ENCODE measurements at places on chromosomes 3 and 15. TPM values are rescaled to one million over a fixed set of nuclear protein-coding genes. Genes with fewer than 3 reads are reported as not detected.

- H3K27me3 ChIP-seq = no peaks in the 10 kb centered on the region
- no peak overlapping the region for H3K27ac ChIP-seq
- H3K4me3 ChIP-seq = no peak overlapping the region
- no peak for DNase-seq
These were observed 28.8 kb downstream of the KNG1 start for GRCh38 chr3:186746008-186746407.

- peak overlapping the region; percentile 85 for H3K27ac ChIP-seq
- H3K4me1 ChIP-seq = peaks cover 100% of the 10 kb centered on the region
- H3K4me3 ChIP-seq = peak overlapping the region; percentile 5
- H3K27me3 ChIP-seq = no peaks in the 10 kb centered on the region
- DNase-seq = peak; percentile 39
- H3K36me3 ChIP-seq = no peaks in the 10 kb centered on the region
These were observed 73.8 kb downstream of the SMAD3 start for GRCh38 chr15:67138891-67139855.

DNA sequence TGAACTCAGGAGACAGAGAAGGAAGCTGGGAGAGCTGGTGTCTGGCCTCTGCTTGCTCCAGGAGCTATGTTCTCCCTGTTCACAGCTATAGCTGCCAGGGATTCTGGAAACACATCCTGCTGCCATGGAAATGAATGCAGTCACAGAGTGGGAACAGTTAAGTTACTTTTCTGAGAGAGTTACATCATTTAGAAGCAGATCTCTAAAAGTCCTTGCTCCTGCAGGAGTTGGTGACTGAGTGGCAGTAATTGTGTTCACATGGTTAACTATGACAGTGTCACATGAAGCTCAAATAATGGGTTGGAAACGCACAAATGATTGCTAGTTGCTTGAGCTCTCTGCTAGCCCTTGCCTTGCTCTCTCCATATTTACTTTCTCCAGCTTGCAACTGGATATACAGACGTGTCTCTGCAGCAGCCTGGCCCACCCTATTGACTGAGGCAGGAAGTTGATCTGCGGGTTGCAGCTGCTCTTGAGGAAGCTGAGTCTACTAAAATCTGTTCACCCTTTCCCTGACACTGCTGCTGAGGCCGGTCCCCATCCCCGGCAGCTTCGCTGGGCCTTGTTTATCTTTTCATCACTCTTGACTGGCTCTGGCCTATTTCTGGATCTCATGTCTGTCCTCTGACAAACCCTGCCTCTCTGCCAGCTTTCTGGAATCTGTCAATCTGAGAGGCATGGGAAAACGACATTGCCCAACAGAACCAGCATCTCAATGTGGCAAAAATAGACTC is 16.7 kb upstream of the ISLR start:
- no peaks in the 10 kb centered on the region for H3K27me3 ChIP-seq
- H3K36me3 ChIP-seq = no peaks in the 10 kb centered on the region
- peak overlapping the region; percentile 47 for H3K27ac ChIP-seq
- H3K4me1 ChIP-seq = peaks cover 34% of the 10 kb centered on the region

GRCh38 chr15:46316024-46316423 is 681.2 kb downstream of the SQOR start:
- no peak overlapping the region for H3K27ac ChIP-seq
- no peak overlapping the region for H3K4me3 ChIP-seq
- no peaks in the 10 kb centered on the region for H3K36me3 ChIP-seq
- no peaks in the 10 kb centered on the region for H3K27me3 ChIP-seq

DNA sequence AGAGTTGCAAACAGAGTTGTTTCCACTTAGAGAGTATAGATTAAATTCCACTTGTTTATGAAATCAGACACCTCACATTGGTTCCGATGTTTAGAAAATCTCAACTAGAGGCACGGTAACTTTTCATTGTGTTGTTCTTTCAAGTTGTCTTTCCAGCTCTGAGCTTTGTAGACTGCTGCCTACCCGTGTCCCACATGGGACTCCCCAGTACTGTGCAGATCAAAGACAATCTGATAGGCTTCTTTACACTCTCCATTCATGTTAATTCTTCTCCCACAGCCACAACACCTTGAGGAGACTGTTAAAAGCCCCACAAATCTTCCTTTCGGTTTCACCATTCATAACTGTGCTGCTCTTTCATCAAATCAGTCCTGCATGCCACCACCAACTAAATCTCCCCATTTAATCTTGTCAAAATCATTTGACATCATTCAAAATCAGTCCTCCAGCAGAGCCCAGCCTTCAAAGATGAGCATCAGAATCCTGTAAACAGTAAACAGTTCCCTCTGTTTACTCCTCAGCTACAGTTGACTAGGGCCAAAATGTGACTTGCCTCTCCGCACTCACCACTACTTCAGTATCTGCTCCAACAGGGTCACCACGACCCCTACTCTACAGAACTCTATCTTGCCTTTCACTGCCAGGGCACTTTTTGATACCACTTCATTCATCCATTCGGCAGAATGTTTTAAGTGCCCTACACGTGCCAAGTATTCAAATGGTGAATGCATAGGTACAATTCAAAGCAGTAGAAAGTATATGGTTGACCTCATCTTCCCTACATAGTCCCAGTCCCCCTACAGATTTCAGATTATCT is 8.3 kb downstream of the ANXA2 start:
- peaks cover 8% of the 10 kb centered on the region for H3K36me3 ChIP-seq
- peak overlapping the region; percentile 20 for H3K27ac ChIP-seq
- no peak for DNase-seq
- peaks cover 65% of the 10 kb centered on the region for H3K4me1 ChIP-seq

GRCh38 chr15:90162956-90163355 is 38.2 kb upstream of the SEMA4B start:
- DNase-seq = no peak
- H3K27me3 ChIP-seq = no peaks in the 10 kb centered on the region
- H3K4me1 ChIP-seq = no peaks in the 10 kb centered on the region
- no peak overlapping the region for H3K4me3 ChIP-seq
- H3K36me3 ChIP-seq = no peaks in the 10 kb centered on the region
- H3K27ac ChIP-seq = no peak overlapping the region

DNA sequence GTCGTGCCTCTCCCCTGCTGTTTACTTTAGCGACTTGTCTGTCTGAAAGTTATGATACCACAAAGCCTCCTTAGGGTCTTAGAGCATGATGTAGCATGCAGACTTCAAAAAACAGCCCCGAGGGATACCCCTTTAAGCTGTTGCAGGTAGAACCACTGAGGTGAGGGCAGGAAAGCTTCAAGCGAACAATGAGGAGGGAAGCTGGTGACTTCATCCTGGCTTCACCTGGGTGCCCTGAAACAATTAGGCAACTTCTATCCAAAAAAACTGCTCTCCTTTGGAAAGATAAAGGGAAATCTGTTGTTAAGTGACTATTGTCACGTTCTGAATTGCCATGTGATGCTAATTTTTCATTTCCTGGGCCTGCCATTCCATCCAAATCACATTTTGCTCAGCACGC is 231.6 kb downstream of the SOX2 start:
- no peak for DNase-seq
- H3K27ac ChIP-seq = no peak overlapping the region
- no peak overlapping the region for H3K4me3 ChIP-seq
- no peaks in the 10 kb centered on the region for H3K4me1 ChIP-seq

DNA sequence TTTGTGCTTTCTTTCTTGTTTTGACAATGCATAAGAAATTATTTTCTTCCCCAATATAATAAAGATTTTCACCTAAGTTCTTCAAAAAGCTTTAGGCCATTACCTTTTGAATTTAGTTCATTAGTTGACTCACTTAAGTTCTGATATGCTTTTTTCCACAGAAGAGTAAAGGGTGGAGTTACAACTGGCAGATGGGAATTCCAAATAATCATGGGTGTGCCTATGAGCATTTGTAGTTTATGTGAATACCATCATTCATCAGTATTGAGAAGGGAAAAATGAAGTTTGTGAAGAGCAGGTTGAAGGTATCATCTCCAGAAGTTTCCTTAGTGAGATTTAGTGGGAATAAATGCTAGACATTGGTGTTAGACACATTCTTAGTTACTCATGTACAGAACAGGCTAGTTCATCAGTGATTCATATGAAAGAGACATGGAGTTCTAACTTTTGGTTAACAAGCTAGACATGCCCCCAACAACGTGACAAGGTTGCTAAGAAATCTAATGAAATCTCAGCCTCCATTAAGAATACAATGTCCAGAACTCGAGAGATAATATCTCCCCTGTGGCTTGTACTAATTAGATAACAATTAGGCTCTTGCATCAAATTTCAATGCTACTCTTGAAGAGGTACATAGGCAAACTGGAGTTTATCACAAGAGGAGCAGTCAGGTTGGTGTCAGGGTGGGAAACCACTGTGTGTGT is 16.9 kb upstream of the ALCAM start:
- no peaks in the 10 kb centered on the region for H3K4me1 ChIP-seq
- H3K36me3 ChIP-seq = no peaks in the 10 kb centered on the region
- no peaks in the 10 kb centered on the region for H3K27me3 ChIP-seq
- no peak for DNase-seq
- no peak overlapping the region for H3K27ac ChIP-seq

DNA sequence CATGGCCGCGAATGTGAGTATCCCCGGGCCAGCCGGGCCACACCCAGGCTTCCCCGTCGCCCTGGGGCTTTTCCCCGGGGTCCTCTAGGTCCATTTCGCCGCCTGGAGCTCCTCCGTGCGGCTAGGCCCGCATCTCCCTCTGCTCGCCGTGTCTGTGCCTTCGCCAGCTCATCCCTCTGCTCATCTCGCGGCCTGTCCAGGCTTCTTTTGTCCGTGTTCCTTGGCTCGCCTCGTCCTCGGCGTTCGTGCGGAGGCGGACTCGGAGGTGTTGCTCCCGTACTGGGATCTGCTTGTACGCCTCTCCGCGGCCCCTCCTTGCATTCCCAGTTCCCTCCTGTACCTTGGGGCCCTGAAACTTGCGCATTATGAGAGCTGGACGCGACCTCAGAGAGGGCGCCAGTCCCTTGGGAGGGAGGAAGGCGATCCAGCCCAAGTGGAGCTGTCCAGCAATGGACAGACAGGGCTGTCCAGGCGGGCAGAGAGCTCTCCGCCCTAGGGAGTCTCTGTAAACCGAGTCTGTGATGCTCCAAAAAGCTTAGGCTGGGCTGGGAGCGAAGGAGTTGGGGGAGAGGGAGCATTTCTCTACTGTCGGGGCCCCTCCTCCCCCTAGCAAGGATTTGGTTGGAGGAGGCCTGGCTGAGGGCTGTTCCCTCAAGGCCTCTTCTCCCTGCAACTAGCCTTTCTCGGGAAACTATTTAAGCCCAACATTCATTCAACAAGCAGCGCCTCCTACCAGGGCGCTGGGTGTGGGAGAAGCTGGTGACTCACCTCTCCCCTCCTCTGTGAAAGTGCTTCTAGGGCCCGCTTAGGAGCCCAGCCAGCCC is 553 bp downstream of the TMEM43 start:
- peak overlapping the region; percentile 97 for H3K27ac ChIP-seq
- peak overlapping the region; percentile 68 for H3K4me3 ChIP-seq
- H3K4me1 ChIP-seq = no peaks in the 10 kb centered on the region
- peaks cover 38% of the 10 kb centered on the region for H3K36me3 ChIP-seq
- H3K27me3 ChIP-seq = no peaks in the 10 kb centered on the region

- no peaks in the 10 kb centered on the region for H3K4me1 ChIP-seq
- no peaks in the 10 kb centered on the region for H3K36me3 ChIP-seq
- H3K4me3 ChIP-seq = no peak overlapping the region
- H3K27me3 ChIP-seq = no peaks in the 10 kb centered on the region
- DNase-seq = no peak
These were observed 82.7 kb downstream of the ABHD5 start for GRCh38 chr3:43773273-43774094.

DNA sequence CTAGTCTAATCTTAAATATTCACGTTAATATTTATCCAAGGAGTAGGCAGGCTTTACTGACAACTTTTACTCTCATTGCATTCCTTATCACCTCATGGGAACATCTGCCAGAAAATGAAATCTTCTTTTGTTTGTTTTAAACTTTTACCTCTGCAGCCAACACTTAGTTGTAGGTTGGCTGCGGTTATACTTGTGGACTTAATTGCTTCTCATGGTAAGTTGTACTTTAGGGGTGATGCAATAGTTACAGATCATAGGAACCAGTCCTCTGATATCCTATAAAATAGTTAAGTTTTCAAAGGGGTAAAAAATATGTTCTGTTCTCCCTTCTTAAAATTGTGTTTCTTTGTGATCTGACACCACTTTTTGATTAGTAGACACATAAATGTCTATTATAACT is 321.9 kb downstream of the ZPLD1 start:
- H3K36me3 ChIP-seq = no peaks in the 10 kb centered on the region
- H3K4me1 ChIP-seq = no peaks in the 10 kb centered on the region

DNA sequence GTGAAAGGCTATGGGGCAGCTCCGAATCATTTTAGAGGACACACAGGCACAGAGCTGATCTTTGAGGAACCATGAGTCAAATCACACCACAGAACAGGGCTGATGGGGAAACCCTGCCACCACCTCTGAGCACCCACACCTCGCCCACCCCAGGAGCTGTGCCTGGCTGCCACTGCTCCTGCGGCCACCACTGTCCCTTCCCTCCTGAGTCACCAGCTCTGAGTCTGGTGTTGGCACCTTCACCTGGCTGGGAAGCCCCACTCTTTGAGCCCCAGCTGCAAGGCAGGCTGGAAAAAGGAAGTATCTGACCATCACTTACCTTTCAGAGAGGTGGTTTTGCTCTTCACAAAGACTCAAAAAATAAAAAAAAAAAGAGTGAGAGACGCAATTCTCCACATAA is 63.6 kb upstream of the MEF2A start:
- H3K4me1 ChIP-seq = no peaks in the 10 kb centered on the region
- H3K4me3 ChIP-seq = no peak overlapping the region
- H3K27me3 ChIP-seq = no peaks in the 10 kb centered on the region
- H3K27ac ChIP-seq = no peak overlapping the region

DNA sequence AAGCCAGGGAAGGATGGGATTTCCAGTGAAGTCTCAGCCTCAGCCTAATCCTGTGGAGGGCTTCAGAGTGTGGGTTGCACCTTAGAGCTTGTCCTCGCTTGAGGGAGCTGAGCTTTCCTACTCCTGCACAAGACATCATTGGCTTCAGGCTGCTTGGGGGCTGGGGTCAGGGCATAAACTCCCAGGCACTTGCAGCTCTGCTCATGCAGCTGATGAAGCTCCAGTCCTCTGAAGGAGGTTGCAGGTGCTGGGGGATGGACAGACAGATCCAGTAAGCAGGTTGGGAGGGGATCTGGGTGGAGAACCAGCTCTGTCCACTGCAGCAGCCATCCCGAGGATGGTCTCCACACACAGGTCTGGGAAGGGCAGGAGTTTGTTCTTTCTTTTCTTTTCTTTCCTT is 19.4 kb upstream of the POLG start:
- no peaks in the 10 kb centered on the region for H3K4me1 ChIP-seq
- no peaks in the 10 kb centered on the region for H3K36me3 ChIP-seq
- no peak overlapping the region for H3K27ac ChIP-seq

- H3K27ac ChIP-seq = peak overlapping the region; percentile 94
- peaks cover 5% of the 10 kb centered on the region for H3K4me1 ChIP-seq
- no peaks in the 10 kb centered on the region for H3K36me3 ChIP-seq
- DNase-seq = peak; percentile 65
- H3K27me3 ChIP-seq = no peaks in the 10 kb centered on the region
- H3K4me3 ChIP-seq = peak overlapping the region; percentile 71
These were observed 739 bp downstream of the SNRPN start for GRCh38 chr15:24955531-24955921.

Gene UROC1
- not detected for total RNA-seq

Gene TXNRD3
- 14.1 TPM for total RNA-seq

Gene DIS3L
- 52.3 TPM for total RNA-seq

Gene BHLHE40
- total RNA-seq = 81.9 TPM

Gene MEX3B
- 4.3 TPM for total RNA-seq

Gene MST1R
- 2.0 TPM for total RNA-seq

Gene HRH1
- 57.3 TPM for total RNA-seq

Gene FBXO40
- not detected for total RNA-seq

Gene CCR2
- 2.2 TPM for total RNA-seq

Gene AMIGO3
- total RNA-seq = 0.71 TPM

Gene PLA2G4F
- total RNA-seq = not detected

Measured in sigmoid colon (tissue), 7 donors.